H54 (cell line): ENCODE measurements at places on chromosomes 3 and 15.

DNA sequence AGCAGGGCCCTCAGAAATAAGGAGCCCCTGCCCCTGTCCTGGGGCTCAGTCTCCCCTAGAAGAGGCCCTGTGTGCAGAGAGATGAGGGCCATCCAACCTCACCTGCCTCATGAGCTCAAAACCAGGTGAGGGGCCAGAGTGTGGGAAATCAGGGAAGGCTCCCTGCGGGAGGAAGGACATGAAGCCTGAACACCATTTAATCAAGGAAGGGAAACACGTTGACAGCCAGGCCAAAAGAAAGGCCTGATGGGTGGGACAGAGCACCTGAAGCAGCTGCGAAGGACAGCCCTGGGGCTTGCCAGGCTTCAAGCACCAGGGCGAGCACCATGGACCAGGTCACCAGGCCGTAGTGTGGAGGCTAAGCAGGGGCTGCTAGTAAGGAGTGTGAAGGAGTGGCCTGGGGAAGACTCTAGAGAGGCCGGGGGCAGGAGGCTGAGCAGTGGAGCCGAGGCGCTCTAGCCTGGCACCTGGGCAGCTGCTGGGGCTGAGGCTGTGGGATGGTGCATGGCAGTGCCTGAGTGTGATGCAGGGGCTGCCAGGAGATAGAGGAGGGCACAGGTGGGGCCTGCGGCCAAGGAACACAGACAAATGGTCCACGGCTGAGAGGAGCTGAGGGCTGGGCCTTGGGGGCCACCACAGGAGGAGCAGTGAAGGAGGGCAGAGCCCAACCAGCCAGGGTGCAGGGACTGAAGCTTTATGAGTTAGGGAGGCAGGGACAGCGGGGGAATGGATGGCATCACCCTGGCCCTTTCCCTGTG lies 16.1 kb downstream of the ACAA1 start:
- no peak for DNase-seq

GRCh38 chr15:44450172-44450571 lies 22.7 kb downstream of the CTDSPL2 start:
- DNase-seq = no peak

GRCh38 chr3:181176601-181177000 lies 187.1 kb upstream of the DNAJC19 start:
- DNase-seq = no peak

DNA sequence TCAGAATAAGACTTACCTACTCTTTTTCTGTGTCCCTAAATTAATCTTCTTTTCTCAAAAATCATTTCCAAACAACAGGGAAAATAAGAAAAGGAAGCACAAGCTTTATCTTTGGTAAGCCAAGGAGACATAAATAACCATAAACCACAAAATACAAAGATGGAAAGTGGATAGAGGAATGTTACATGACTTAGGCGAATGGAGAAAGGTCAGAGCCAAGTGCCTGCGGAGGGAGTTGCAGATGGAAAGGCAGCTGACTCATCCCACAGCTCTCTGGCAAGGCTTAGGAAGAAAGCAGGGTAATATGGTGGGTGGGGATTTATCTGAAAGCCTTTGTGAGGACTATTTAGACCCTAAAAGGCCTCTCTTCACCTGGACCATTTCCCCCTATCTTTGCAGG lies 72.8 kb downstream of the GALK2 start:
- DNase-seq = peak; percentile 26

GRCh38 chr15:51223771-51224229 lies 114.6 kb downstream of the CYP19A1 start:
- peak; percentile 15 for DNase-seq

GRCh38 chr3:8253201-8253600 lies 248.4 kb upstream of the LMCD1 start:
- no peak for DNase-seq
